Fibroblast of the aortic adventitia (primary cell): ENCODE measurements at places on chromosomes 11 and 22. TPM values are rescaled to one million over a fixed set of nuclear protein-coding genes. Genes with fewer than 3 reads are reported as not detected.

KLHL22 gene
- 12.3 and 29.6 TPM in 2 replicates for total RNA-seq

NXPE1 gene
- total RNA-seq, result not detected in 2 replicates

CTR9 gene
- 30.5 and 67.5 TPM in 2 replicates for total RNA-seq

PKP3 gene
- total RNA-seq, result 1.3 and 5.6 TPM in 2 replicates

PDHX gene
- total RNA-seq, result 36.6 and 41.8 TPM in 2 replicates

ESRRA gene
- 21.6 and 45.2 TPM in 2 replicates for total RNA-seq

HMOX1 gene
- 59.2 and 170 TPM in 2 replicates for total RNA-seq

GRIA4 gene
- under 0.01 and 1.2 TPM in 2 replicates for total RNA-seq

RASD2 gene
- total RNA-seq, result 0.09 TPM in 1 of 2 replicates, not detected in the other

DYNC2H1 gene
- total RNA-seq, result 74.0 and 99.0 TPM in 2 replicates

C11orf87 gene
- 0.09 TPM in 1 of 2 replicates, not detected in the other for total RNA-seq

MS4A3 gene
- total RNA-seq, result not detected in 2 replicates

SCGB1D2 gene
- not detected in 2 replicates for total RNA-seq

CD151 gene
- 159 and 311 TPM in 2 replicates for total RNA-seq

MYBPC3 gene
- total RNA-seq, result not detected in 2 replicates
